ENCODE measurements at places on chromosomes 16 and 17. TPM values are rescaled to one million over a fixed set of nuclear protein-coding genes. Genes with fewer than 3 reads are reported as not detected.

The SSTR5 gene
- total RNA-seq = not detected

GRCh38 chr16:15598648-15599190 is 44.2 kb downstream of the MARF1 start:
- DNase-seq = peak; percentile 36
- H3K36me3 ChIP-seq = peaks cover 74% of the 10 kb centered on the region
- peaks cover 19% of the 10 kb centered on the region for H3K4me1 ChIP-seq
- H3K27me3 ChIP-seq = no peaks in the 10 kb centered on the region
- H3K27ac ChIP-seq = peak overlapping the region; percentile 87

GRCh38 chr16:75138636-75139035 is 9.7 kb upstream of the ZFP1 start:
- no peak overlapping the region for H3K27ac ChIP-seq
- DNase-seq = peak; percentile 24
- peaks cover 6% of the 10 kb centered on the region for H3K27me3 ChIP-seq
- no peak overlapping the region for H3K4me3 ChIP-seq
- no peaks in the 10 kb centered on the region for H3K36me3 ChIP-seq
- H3K4me1 ChIP-seq = peaks cover 6% of the 10 kb centered on the region

DNA sequence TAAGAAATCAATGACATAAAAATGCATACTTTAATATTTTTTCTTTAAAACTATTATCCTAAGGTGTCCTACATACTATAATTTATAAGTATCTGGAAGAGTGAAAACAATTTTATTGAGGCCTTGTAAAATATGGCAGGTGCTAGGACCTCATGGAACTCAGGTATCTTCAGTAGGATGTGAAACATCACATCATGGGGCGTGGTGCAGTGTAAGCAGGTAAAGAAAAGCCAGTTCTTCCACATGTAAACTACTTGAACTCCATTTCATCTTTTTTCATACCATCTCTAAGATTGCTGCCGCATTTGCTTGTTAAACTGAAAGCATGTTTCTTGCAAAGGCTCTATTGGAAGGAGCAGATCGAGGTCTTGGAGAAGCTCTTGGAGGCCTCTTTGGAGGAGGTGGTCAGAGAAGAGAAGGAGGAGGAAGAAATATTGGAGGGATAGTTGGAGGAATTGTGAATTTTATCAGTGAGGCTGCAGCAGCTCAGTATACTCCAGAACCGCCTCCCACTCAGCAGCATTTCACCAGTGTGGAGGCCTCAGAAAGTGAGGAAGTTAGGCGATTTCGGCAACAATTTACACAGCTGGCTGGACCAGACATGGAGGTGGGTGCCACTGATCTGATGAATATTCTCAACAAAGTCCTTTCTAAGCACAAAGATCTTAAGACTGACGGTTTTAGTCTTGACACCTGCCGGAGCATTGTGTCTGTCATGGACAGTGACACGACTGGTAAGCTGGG is at the start of gene CAPNS2:
Gene CAPNS2 (plus strand): TSS at position 253 of the 744 bp plus-strand sequence. CDS start 73 bp downstream, at position 326.
- H3K4me3 ChIP-seq = no peak within 1 kb of the TSS
- peaks cover 12% of the 10 kb centered on the region for H3K27me3 ChIP-seq
- H3K4me1 ChIP-seq = no peaks in the 10 kb centered on the region

- DNase-seq = no peak
- no peaks in the 10 kb centered on the region for H3K27me3 ChIP-seq
- H3K27ac ChIP-seq = no peak overlapping the region
- H3K4me3 ChIP-seq = no peak overlapping the region
- no peaks in the 10 kb centered on the region for H3K4me1 ChIP-seq
Observed at GRCh38 chr16:51565184-51565583, 414.1 kb upstream of the SALL1 start.

DNA sequence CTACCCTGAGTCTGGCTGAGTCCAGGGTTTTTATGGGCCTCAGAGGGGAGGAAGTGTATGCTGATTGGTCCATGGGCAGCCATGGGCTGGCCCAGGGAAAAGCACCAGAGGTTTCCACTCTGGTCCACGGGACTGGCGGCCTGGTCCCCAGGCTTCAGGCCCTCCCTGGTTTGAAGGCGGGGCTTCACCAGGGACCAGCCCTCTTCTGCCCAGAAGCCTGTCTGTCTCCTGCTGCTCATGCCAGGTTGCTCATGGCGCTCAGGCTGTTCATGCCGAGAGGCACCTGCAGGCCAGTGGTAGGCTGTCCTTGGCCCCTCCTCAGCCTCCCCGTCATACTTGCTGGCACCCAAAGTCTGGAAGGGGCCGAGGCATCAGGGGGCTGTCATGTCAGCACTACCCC is 45.0 kb upstream of the CLEC19A start:
- no peaks in the 10 kb centered on the region for H3K4me1 ChIP-seq
- H3K27ac ChIP-seq = no peak overlapping the region
- no peaks in the 10 kb centered on the region for H3K27me3 ChIP-seq
- DNase-seq = no peak
- no peak overlapping the region for H3K4me3 ChIP-seq

The KRT17 gene
- total RNA-seq = not detected

DNA sequence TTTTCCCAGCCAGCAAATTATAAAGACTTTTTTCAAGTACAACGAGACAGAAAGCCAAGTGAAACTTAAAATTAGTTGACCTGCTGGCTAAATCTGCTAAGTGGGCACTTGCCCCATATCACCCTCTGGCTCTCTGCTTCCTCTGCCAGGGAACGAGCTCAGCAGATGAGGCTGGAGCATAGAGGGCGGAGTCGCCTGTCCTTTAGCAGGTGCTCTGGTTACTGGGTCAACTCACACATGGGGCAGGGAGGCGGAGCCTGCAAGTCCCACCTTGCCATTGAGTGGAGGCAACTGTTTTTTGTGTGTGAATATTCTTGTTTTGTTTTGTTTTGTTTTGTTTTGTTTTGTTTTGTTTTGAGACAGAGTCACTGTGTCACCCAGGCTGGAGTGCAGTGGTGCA is 62.5 kb downstream of the EMP2 start:
- H3K4me3 ChIP-seq = no peak overlapping the region
- H3K36me3 ChIP-seq = no peaks in the 10 kb centered on the region
- H3K4me1 ChIP-seq = peaks cover 3% of the 10 kb centered on the region

- peak overlapping the region; percentile 100 for H3K27ac ChIP-seq
- H3K4me3 ChIP-seq = peak overlapping the region; percentile 94
- no peaks in the 10 kb centered on the region for H3K27me3 ChIP-seq
- peaks cover 52% of the 10 kb centered on the region for H3K4me1 ChIP-seq
Observed at GRCh38 chr17:45223539-45224528, 2.1 kb downstream of the FMNL1 start.

The CD19 gene
- total RNA-seq = 0.74 TPM

DNA sequence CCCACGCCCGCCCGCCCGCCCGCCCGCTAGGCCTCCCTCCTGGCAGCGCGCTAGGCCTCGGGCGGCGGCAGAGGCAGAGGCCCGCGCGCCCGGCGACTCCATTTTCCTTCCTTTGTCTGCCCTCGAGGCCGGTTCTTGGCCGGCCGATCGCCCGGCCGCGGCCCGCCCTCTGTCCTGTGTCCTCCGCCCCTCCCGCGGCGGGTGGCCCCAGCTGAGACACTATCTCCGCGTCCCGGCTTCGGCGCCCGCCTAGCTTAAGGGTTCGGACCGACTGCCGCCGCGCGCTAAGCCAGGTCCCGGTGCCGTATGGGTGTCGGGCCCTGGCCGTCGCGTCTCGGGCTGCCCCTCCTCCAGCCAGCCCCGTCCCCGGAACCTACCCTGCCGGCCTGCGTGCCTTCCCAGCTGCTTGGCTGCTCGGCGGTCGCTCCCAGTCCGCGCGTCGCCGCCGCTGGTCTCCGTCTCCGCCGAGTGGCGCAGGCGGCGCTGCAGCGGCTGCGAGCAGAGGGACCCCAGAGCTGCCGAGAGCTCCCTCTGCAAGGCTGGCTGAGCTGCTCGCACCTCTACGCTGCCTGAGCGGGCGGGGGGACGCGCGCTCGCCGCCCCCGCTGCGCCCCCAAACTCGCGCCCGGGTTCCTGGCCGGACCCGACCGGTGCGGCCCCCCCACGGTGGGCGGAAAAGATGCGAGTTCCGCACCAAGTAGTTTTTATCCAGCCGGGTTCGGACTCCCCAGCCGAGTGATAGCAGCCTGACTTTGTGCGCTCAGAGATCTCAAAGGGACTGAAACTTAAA is 787 bp downstream of the CTCF start:
- peak overlapping the region; percentile 94 for H3K27ac ChIP-seq
- peaks cover 39% of the 10 kb centered on the region for H3K4me1 ChIP-seq
- no peaks in the 10 kb centered on the region for H3K27me3 ChIP-seq

The GP1BA gene
- not detected for total RNA-seq

DNA sequence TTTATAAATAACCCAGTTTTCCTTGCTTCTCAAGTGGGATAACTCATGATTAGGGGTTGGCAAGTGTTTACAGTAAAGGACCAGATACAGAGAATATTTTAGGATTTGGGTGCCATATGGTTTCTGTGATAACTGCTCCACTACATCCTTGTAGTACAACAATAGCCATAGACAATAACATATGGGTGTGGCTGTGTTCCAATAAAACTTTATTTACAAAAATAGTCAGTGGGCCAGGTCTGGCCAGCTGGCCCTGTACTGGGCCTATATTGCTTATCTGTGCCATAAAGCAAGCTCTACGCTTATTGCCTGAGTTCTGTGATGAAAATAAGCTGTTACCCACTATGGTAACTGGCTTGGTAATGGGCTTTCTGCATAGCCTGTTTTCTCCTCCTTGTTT is 386.5 kb upstream of the RBFOX1 start:
- DNase-seq = no peak
- H3K27me3 ChIP-seq = no peaks in the 10 kb centered on the region
- no peaks in the 10 kb centered on the region for H3K36me3 ChIP-seq
- H3K4me3 ChIP-seq = no peak overlapping the region

- no peaks in the 10 kb centered on the region for H3K36me3 ChIP-seq
- H3K27ac ChIP-seq = peak overlapping the region; percentile 96
- H3K27me3 ChIP-seq = no peaks in the 10 kb centered on the region
- peaks cover 69% of the 10 kb centered on the region for H3K4me1 ChIP-seq
Observed at GRCh38 chr17:40068917-40069750, 6.4 kb downstream of the THRA start.

The EVPLL gene
- total RNA-seq = 0.37 TPM

DNA sequence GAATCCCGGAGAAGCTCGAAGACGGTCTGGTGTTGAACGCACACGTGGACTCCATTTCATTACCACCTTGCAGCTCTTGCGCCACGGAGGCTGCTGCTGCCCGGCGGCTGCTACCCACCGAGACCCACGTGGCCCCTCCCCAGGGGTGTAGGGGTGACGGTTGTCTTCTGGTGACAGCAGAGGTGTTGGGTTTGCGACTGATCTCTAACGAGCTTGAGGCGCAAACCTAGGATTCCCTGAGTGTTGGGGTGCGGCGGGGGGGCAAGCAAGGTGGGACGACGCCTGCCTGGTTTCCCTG is 1.7 kb upstream of the CBX4 start:
- no peak overlapping the region for H3K27ac ChIP-seq
- peaks cover 44% of the 10 kb centered on the region for H3K4me1 ChIP-seq

DNA sequence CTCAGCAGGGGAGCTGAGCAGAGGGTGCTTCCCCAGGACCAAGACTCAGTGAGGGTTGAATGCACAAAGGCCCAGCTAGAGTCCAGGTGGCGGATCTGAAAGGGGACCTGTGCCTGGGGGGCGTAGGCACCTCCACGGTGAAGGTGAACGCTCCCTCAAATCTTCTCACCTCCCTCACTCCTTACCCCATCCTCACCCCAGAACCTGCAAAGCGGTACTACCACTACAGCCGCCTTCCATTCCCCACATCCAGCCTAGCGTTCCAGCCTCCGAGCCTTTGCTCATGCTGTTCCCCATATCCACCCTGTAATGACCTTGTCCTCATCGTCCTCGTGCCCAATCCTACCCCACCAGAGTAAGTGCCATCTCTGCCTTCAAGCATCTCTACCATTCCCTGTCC is 30.6 kb downstream of the TRPV3 start:
- H3K4me1 ChIP-seq = no peaks in the 10 kb centered on the region
- H3K36me3 ChIP-seq = no peaks in the 10 kb centered on the region
- no peak overlapping the region for H3K4me3 ChIP-seq
- no peak for DNase-seq
- no peaks in the 10 kb centered on the region for H3K27me3 ChIP-seq

The PMM2 gene
- 38.3 TPM for total RNA-seq

GRCh38 chr17:42720996-42721583 is 23.8 kb downstream of the EZH1 start:
- H3K4me1 ChIP-seq = peaks cover 2% of the 10 kb centered on the region
- peaks cover 49% of the 10 kb centered on the region for H3K36me3 ChIP-seq
- no peaks in the 10 kb centered on the region for H3K27me3 ChIP-seq
- no peak overlapping the region for H3K27ac ChIP-seq

The NXPH3 gene
- 0.09 TPM for total RNA-seq

The LRRC75A gene
- 1.2 TPM for total RNA-seq

- peaks cover 3% of the 10 kb centered on the region for H3K27me3 ChIP-seq
- no peak for DNase-seq
- H3K4me3 ChIP-seq = no peak overlapping the region
- H3K4me1 ChIP-seq = peaks cover 15% of the 10 kb centered on the region
- no peaks in the 10 kb centered on the region for H3K36me3 ChIP-seq
Observed at GRCh38 chr16:56547120-56547948, 17.5 kb upstream of the MT4 start.

- H3K4me1 ChIP-seq = peaks cover 26% of the 10 kb centered on the region
- H3K36me3 ChIP-seq = no peaks in the 10 kb centered on the region
- DNase-seq = peak; percentile 77
- peak overlapping the region; percentile 40 for H3K27ac ChIP-seq
- peaks cover 26% of the 10 kb centered on the region for H3K27me3 ChIP-seq
Observed at GRCh38 chr17:62966426-62967204, 580 bp downstream of the TANC2 start.

- peaks cover 5% of the 10 kb centered on the region for H3K4me1 ChIP-seq
- H3K4me3 ChIP-seq = no peak overlapping the region
- H3K36me3 ChIP-seq = peaks cover 4% of the 10 kb centered on the region
- no peak for DNase-seq
- H3K27me3 ChIP-seq = no peaks in the 10 kb centered on the region
Observed at GRCh38 chr17:5203178-5203907, 11.7 kb upstream of the ZNF594 start.

DNA sequence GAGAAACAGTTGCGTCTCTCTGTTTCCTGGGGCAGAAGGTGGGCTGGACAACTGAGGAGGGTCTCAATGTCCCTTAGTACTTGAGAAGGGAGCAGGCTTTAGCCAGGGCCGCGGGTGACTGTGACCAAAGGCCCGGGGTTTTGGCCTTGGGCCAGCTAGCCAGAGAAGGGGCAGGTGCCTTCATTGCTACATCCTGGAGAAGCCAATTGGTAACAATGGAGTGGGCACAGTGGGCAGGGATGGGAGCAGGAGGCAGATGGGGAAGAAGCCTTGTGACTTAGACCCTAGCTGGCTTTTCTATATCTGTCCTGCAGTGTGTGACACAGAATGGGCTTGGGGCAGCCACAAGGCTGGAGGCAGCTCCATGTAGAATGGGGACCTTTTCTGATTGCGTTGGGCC is 46.0 kb downstream of the CLEC16A start:
- H3K36me3 ChIP-seq = peaks cover 43% of the 10 kb centered on the region
- H3K4me1 ChIP-seq = peaks cover 76% of the 10 kb centered on the region
- no peaks in the 10 kb centered on the region for H3K27me3 ChIP-seq
- H3K27ac ChIP-seq = peak overlapping the region; percentile 92
- DNase-seq = no peak
- no peak overlapping the region for H3K4me3 ChIP-seq

The P2RX5 gene
- total RNA-seq = 69.7 TPM

GRCh38 chr17:30908717-30909420 is 2.8 kb upstream of the TEFM start:
- no peak overlapping the region for H3K4me3 ChIP-seq
- H3K27me3 ChIP-seq = no peaks in the 10 kb centered on the region
- H3K36me3 ChIP-seq = peaks cover 2% of the 10 kb centered on the region
- no peak overlapping the region for H3K27ac ChIP-seq

- H3K4me3 ChIP-seq = peak overlapping the region; percentile 89
- H3K27ac ChIP-seq = peak overlapping the region; percentile 91
- DNase-seq = peak; percentile 46
- peaks cover 28% of the 10 kb centered on the region for H3K4me1 ChIP-seq
- no peaks in the 10 kb centered on the region for H3K27me3 ChIP-seq
Observed at GRCh38 chr16:2152695-2153506, 2.7 kb upstream of the TRAF7 start.

- no peak overlapping the region for H3K4me3 ChIP-seq
- no peak overlapping the region for H3K27ac ChIP-seq
- DNase-seq = no peak
- no peaks in the 10 kb centered on the region for H3K4me1 ChIP-seq
- no peaks in the 10 kb centered on the region for H3K36me3 ChIP-seq
Observed at GRCh38 chr16:5516115-5516514, 418.5 kb upstream of the EEF2KMT start.

All from activated CD4-positive, alpha-beta T cell treated with anti-CD3 and anti-CD28 coated beads for 36 hours (primary cell).